ENCODE measurements at places on chromosomes 2 and 18.
A peak's percentile ranks its signal among the peaks of the same experiment; 100 is the strongest.

DNA sequence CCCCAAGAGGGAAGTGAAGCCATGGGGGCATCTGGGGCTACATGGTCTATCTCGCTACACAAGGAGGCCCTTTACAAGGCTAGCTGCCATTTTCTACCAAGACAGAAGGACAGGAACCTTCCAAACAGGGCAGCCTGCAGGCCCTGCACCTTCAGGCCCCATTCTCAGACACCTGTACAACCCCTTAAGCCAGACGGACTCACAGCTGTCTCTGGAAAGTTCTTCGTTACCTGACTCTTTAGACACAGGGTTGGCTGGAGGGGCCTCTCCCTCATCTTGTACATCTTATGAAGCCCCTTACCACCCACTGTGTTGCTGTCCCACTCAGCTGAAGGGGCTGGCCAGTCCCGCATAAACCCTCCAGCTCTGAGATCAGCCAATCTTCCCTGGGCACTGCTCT, 17.2 kb downstream of the TMEM127 start:
- DNase-seq: no peak

DNA sequence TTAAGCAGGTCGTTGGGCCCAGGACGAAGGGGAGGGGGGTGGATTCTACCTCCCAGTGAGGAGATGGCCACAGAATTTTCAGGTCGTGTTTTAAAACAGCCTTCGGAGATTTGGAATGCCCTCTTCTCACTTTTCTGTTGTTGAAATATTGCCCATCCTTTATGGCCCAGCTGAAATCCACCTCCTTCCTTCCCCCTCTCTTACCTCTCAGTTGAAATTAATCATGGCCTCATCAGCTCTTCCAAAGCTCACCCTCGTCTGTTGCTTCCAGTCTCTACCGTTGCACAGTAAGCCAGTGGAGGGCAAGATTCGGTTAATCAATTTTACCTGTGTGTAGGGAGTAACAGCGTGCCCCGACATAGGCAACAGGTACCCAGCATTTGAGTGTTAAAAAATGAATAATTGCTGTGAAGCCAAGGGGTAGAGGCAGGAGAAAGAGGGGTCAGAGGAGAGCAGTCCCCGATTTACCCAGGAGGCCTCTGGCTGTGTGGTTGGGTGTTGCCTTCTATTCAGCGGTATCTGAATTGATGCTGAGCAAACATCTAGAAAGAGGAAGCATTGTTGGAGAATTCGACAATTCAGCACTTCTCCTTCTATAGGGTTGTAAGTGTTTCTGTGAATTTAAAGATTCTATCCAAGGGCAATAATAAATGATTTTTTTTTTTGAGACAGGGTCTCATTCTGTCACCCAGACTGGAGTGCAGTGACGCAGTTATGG, 8.6 kb upstream of the PDIA6 start:
- no peak for DNase-seq

DNA sequence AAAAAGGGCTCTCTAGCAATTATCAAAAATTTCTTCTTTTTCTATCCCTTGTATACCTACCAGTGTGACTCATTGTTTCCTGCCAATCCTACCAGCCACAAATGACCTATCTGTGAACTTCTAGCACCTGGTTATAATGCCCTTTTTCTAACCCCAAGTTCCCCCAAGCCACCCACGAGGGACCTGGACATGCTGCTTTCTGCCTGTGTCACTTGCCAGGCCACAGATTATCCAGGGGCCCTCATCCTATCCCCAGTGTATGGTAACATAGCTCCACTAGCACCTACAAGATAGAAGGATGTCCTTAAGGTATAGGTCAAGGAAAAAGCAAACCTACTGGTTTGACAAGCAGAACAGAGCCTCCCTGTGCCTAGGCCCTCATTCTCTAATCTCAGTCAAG, 26.8 kb downstream of the AAK1 start:
- peak; percentile 25 for DNase-seq

- no peak for DNase-seq
Measured at GRCh38 chr2:232436381-232437194, 19.4 kb upstream of the ALPI start.

DNA sequence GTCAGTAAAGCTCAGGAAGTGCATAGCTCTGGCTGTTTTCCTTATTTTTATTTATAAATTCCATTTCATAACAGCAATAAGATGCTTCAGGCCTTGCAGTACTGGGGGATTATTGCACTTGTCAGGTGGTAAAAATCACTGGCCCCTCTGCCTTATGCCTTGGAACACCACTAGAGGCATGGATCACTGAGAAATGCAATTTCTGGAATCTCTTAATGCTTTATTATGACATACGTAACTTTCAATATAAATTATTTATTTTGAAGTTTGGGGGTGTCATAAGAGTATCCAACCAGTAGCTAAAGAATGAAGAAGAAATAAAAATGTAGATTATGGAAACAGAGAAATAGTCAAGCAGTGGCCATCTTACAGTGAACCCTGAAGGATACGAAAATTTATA, 183.1 kb downstream of the FIGN start:
- DNase-seq: no peak

GRCh38 chr2:88003074-88003755, 13.1 kb downstream of the RNU2-63P start:
- no peak for DNase-seq

DNA sequence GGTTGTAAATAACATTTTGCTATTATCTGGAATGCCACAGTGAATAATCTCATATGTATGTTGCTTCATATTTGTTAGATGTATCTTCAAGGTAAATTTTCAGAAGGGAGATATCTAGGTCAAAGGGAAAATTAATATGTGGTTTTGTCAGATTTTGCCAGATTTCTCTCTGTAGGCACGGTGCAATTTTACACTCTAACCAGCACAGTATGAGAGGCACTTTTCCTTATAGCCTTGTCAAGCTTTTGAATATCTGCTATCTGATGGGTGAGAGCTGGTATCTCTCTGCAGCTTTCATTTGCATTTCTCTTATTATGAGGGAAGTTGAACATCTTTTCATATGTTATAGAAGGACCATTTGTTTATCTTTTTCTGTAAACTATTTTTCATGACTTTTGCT, 175.7 kb upstream of the PGAP1 start:
- no peak for DNase-seq

DNA sequence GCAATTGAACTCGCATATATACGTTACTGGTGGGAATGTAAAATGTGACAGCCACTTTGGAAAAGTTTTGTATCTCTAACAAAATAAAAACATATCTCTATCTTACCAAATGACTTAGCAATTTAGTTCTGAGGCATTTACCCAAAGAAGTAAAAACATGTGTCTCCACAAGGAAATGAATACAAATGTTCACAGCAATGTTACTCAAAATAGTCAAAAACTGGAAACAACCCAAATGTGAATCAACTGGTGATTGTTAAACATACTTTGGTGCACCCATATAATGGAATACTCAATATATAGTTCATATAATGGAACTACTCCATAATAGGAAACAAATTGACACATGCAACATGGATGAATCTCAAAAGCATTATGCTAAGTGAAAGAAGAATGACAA, 70.4 kb upstream of the DNER start:
- no peak for DNase-seq

- DNase-seq: no peak
Measured at GRCh38 chr2:235539773-235540172, 45.9 kb downstream of the AGAP1 start.
